Hematopoietic multipotent progenitor cell treated with erythropoietin and hydrocortisone succinate and interleukin-3 and kit ligand, for 4 days (in vitro differentiated cells): ENCODE measurements at places on chromosomes 7 and 10.

DNA sequence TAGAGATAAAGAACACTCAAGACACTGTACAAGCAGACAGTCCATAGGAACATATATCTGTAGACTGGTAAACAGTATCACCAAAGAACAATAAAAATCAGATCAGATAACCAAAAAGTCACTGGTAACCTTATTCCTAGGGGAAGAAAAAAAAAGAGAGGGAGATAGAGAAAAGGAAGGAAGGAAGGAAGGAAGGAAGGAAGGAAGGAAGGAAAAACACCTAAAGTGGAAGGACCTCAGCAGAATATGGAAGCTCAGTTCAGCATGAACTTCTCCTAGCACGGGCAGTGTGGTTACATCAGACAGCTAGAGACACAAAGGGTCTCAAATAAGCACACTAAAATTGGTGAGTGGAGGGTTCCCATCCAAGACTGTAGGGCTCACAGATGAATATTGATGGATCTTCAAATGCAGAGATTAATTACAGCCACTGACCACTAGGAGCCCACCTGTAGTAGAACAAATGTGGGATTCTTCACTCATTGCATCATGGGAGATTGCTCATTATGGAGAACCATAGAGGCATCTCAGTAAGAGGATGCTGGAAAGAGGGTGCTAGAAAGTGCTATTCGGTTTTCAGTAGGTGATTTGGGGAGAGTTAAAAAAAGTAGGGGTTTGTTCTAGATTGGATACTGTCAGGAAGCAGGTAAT, 293.4 kb upstream of the C7orf33 start:
- DNase-seq = no peak

DNA sequence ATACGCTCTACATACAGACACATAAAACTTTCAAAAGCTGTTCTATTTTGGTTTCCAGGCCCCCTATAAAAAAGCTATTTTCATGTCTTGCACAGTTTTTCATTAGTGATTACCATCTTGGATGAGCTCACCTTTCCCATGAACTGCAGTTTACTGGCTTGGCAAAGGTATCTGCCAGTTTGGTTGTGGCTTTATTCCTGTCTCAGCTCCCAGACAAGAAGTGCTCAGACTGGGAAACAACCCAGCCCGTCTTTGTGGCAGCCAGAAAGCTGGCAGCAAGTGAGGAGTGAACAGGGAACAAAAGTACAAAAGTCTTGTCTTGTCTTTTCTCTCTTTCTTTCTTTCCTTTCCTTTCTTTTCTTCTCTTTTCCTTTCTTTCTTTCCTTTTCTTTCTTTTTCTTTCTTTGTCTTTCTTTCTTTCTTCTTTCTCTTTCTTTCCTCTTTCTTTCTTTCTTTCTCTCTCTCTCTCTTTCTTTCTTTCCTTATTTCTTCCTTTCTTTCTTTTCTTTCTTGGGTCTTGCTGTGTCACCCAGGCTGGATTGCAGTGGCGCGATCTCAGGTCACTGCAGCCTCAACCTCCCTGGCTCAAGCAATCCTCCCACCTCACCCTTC, 138.8 kb downstream of the CFAP58 start:
- DNase-seq = no peak

DNA sequence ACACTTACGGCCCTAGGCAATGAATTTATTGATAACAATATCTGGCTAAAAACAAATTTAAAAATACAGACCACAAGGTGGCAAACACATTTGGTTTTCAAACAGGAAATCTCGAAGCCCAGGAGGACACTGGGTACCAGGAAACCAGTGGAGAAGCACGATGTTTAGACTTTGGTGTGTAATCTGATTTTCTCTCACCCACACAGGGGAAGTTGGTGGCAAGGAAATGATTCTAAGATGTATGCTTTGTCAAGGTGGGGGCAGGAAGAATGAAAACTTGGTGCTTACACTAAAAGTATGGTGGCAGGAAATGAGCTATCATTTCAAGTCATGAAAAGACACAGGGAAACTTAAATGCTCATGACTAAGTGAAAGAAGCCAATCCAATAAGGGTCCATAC, 113.2 kb upstream of the ANKRD1 start:
- DNase-seq = peak; percentile 25

DNA sequence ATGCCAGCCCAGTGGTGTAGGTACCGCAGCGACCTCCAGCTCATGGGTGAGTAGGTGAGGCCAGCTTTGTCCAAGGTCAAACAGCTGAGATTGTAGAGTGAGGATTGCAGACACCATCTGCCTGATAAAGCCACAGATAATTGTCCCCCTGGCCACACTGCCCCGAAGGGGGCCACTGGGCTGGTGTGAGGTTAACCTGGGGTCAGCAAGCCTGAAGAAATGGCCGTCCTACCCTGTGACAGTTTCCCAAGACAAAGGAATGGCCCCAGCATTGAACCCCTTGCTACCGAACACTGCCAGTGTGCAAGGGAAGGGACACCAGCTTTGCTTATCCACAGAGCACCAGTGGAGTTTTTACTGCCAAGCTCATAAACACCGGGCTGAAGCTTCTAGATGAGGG, 23.0 kb downstream of the ECHDC3 start:
- no peak for DNase-seq

DNA sequence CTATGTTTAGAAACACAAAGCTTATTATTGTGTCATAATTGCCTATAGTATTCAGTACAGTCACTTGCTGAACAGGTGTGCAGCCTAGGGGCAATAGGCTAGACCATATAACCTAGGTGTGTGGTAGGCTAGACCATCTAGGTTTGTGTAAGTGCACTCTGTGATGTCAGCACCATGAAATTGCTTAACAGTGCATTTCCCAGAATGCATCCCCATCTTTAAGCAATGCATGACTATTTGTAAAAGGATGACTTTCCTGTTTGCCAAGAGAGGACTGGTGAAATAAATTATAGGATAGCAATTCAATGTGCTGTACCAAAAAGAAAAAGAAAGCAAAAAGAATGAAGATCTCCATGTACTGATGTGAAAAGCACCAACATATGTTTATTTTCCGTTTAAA, 288.7 kb upstream of the AUTS2 start:
- DNase-seq = no peak

DNA sequence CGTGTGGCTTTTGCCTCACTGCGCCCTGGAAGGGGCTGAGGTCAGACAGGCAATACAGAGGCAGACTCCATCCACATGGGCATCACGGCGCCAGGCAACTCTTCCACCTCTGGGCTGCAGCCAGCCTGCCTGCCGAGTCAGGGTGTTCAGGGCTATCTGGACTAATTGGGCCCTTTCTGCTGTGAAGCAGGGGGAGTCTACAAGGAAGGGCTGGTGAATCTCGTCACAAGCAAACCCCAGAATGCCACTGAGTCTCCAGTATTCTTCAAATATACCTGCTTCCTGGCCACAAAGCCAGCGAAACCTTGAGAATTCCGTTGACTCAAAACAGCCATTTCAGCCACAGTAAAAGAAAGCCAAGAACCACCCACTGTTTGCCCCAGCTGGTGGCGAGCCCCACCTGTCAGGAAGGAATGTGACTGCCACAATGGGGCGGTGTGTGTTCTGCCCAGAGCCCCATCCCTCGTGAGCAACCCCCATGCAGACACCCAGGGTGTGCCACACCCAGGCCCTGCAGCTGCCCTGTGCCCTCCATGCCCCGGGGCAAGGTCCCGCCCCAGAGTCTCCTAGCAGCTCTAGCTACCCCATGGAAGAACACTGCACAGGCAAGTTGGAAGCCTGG, 117.3 kb downstream of the FAM53B start:
- DNase-seq = peak; percentile 73

DNA sequence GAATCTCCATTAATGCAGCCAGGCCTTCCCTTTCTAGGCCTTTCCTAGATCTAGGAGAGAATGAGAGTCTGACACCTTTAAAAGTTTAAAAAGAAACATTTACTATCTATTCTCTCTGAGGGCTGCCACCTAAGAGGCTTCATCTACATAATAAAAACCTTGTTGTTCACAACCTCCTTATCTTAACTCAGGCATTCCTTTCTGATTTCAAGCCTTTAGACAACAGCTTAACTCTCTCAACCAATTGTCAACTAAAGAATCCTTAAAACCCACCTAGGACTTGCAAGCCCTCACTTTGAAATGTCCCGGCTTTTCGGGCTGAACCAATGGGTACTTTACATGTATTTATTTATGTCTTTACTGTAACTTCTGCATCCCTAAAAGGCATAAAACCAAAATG, 64.3 kb upstream of the RET start:
- no peak for DNase-seq

DNA sequence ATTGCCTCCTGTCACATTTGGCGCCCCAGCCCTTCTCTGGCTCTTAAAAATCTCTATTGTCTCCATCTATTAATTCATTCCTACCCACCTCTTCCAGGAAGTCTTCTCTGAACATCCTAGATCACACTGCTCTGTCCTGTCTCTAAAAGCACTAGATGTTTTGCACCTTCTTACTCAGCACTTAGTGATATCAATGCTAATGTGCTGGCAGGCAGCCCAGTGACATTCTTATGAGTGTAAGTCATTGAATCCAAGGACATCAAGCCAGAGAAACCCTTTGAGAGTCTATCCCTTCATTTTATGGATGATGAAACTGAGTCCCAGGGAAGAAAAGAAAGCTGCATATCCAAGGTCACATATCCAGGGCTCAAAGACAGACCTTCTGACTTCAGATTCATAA, 48.3 kb upstream of the PAX2 start:
- DNase-seq = no peak

GRCh38 chr10:17229016-17229716, 1.1 kb downstream of the VIM start:
- peak; percentile 81 for DNase-seq

- peak; percentile 92 for DNase-seq
Observed at GRCh38 chr10:101535949-101536348, 52.1 kb downstream of the POLL start.
